ENCODE measurements at places on chromosomes 3 and 15.

- peak; percentile 1 for DNase-seq
Measured at GRCh38 chr15:43370310-43370974, 401 bp downstream of the ZSCAN29 start.

DNA sequence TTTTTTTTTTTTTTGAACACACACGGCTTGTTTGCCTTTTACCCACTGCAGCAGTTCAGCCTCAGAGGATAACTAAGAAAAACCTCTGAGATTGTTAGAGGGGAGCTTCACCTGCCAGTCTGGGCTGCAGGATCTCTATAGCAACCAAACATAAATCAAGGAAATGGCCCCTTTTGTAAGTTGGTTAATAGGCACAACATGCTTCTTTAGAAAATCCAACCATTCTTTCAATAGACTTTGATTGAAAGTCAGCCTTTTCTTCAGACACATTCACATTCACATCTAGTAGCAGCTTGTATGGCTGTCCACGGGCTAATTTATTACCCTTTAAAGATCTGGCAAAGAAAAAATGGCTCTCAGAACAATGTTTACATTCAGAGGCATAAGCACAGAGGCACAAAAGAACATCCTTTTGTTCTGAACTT lies 136.6 kb upstream of the RARB start:
- no peak for DNase-seq

DNA sequence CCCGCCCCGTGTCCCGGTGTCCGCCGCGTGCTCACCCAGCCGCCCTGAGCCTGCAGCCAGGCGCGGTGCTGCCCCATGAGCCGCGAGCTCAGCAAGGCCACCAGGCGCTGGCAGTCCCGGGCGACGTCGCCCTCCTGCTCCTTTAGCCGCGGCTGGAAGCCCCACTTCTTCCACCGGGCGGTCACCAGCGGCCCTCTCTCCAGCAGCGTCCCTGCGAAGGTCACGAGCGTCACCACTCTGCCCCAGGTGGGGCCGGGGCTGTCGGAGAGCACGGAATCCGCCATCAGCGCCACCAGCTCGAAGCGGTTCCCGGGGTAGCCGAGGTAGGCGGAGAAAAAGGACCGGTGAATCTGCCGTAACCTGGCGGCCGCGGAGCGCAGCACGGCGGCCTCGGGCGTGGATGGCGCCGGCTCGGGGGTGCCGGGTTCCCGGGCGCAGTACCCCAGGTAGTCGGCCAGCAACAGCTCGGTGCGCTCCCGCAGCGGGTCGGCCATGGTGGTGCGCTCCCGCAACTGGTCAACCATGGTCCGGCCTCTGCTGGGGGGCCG lies 298 bp downstream of the BCL2L10 start:
- DNase-seq: peak; percentile 22

DNA sequence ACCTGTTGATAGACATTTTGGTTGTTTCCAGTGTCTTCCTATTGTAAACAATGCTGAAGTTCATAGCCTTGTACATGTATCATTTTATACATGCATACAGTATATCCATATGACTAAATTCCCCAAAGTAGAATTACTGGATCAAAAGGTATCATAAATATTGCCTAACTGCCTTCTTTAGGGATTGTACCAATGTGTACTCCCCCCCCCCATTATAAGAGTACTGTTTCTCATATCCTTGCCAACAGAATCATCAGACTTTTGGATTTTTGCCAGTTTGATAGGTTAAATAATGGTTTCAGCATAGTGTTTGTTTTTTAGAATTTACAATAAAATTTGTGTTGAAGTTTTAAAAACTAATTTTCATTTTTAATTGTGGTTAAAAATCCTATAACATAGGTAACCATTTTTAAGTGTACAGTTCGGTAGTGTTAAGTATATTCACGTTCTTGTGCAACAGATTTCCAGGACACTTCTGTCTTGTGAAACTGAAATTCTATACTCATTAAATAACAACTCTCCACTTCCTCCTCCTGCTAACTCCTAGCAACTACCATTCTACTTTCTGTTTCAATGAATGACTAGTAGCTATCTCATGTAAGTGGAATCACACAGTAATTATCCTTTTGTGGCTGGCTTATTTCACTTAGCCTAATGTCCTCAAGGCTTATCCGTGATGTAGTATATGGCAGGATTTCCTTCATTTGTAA lies 30.8 kb upstream of the MAP3K13 start:
- no peak for DNase-seq

DNA sequence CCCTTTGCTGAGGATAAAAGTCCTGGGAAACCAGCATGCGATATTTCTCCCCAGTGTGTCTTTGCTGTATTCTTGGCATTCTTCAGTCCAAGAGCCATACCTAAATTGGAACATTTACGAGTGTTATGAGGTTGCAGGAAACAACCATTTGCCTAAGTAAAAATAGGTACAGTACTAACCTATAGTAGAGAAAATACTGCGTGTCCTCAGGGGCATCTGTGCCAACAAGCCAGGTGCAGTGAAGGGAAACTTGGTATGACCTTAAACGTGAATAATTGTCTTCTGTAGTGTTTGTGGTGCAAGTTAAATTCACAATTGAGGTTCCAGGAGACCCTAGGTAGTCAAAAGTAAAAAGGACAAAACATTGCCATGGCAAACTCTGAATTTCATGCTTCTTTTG lies 12.2 kb downstream of the IL5RA start:
- no peak for DNase-seq

DNA sequence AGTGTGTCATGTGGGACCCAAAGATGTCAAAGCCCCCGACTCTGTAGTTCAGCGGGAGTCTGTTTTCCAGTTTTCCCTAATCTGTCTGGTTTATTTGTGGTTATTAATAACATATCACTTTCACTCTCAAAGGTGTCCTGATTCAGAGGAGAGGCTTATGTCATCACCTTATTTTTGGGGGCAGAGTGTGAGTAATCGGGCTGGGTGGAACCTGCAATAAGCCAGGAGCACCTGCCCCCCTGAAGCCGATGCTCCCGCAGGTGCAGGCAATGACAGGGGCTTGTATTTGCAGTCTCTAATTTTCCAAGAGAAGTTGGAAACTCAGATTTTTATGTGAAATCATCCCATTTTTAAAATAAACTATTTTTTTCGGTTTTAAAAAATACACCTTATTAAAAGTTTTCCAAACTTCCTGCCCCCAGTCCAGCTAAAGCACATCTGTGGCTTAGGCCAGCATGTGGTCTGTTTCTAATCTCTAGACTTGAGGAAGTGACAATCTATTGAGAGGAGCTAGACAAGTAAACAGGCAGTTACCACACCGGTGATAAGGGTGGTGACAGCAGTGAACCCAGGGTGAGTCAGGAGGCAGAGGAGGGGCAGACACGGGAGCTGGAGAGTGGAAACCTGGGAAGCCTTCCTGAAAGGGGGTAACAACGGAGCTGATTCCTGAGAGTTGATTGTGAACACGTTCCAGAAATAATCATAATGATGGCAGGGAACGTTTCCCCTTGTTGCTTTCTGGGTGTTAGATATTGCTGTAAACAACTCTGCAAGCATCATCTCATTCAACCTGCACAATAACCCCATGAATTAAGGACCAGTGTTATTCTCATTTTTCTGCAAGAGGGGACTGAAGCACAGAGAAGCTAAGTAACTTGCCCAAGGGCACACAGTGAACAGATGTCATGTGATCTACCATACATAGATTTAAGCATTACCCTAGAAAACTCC lies 37.2 kb downstream of the BHLHE40 start:
- DNase-seq: peak; percentile 22

- no peak for DNase-seq
Measured at GRCh38 chr3:45100981-45101407, 45.2 kb downstream of the CDCP1 start.
